ENCODE measurements at places on chromosomes 11 and 22.

GRCh38 chr11:6843670-6844069 is 1.8 kb upstream of the OR10A5 start:
- no peak for DNase-seq

- DNase-seq, result no peak
These were observed 419.8 kb upstream of the CCDC179 start for GRCh38 chr11:23280088-23280487.

GRCh38 chr22:46561435-46561905 is 24.1 kb upstream of the CELSR1 start:
- DNase-seq, result no peak

- no peak for DNase-seq
These were observed 243.1 kb downstream of the KCNA4 start for GRCh38 chr11:29773656-29774264.

GRCh38 chr22:46107753-46108563 is 42.4 kb upstream of the PPARA start:
- DNase-seq, result no peak

DNA sequence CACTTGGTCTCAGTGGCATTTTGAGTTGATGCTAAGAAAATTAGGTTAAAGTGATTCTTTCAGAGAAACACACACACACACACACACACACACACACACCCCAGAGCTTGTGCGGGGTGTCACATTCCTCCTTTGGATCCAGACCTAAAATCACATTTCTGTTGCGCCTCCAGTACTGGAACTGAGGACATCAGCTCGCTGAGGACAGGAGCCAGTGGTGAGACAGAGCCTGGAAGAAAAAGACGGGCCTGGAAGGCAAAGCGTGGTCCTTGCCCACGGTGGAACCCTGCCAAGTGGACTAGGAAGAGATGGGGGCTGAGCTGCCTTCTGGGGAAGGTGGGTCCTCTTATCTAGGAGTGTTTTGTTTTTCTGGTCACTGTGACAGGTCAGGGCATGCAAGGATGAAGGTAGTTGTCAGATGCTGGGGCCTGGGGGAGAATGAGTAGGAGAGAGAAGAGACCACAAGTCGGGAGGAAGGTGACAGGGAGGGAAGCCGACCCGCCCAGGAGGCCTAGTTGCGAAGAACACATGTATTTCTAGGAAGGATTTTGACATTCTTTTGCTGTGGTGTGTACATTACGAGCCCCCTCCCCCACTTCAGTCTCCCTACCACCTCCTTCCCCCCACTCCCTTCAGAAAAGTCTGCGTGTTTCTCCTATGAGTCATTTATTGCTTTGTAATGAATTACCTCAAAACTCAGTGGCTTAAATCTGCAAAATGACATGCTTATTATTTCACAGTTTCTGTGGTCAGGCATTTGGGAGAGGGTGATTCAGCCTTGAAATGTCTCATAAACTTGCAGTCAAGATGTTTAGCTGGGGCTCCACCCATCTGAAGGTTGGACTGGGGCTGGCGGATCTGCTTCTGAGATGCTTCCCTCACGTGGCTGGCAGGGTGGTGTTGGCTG is 4.8 kb upstream of the ELFN2 start:
- DNase-seq, result peak; percentile 38

- DNase-seq, result no peak
These were observed 7.8 kb upstream of the GAS2L1 start for GRCh38 chr22:29298641-29299040.

DNA sequence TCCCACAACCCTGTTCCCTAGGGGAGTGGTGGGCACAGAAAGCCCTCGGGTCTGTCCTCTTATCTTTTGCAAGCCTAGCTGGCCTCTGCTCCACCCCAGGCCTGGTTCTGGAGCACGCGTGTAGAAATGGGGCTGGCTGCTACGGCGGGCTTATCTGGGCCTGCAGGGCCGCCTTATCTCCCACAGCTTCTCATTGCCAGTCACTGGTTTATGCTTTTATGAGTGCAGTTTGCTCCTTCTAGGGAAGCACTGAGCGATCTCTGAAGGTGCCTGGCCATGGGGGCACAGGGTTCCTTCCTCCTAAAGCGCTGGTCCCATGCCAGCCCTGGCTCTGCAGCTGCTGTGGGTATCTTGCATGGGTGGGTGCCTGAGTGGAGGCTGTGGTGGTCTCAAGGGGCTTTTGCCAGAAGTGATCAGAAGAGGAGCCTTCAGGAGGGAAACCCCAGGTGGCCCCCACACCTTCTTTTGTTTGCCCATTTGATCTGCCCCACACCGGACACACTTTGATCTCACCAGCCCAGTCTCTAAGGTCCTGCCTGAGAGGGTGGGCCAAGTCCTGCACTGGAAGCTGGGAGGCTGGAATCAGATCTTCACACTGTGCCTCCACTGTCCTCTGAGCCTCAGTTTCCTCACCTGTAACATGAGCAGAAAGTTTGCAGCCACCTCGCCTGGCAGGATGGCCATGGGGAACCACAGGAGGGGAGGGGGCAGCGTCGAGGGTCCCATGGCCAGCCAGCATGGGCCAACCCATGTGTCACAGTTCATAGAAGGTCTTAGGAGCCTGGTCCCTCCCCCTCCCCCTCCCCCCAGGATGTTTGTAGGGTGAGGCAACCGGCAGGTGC is 86.6 kb upstream of the FGF3 start:
- DNase-seq, result no peak

DNA sequence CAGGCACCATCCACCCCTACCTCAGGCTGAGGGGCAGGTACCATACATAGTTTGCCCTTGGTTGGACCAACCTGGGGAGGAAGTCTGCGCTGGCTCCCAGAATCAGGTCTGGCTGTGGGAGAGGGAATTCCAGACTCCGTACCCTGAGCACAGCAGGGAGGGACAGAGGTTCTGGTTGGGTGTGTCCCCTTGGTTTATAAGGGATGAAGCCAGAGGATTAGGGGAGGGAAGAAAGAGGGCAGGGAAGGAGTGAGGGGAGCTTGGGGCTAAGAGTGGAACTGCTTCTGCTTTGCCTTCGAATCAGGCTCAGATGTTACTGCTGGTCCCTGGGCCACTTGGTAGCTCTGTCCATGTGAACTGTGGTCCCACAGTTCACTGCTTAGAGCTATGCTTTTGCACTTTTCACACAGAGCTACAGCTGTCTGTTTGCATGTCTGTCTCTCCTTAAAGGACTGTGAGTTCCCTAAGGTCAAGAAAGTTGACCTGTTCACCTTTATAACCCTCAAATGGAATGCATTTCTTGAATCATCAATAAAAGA is 9.2 kb downstream of the MMP20 start:
- no peak for DNase-seq

GRCh38 chr11:10481560-10482349 is 26.7 kb downstream of the AMPD3 start:
- no peak for DNase-seq

- DNase-seq, result no peak
These were observed 274.6 kb downstream of the TBC1D22A start for GRCh38 chr22:47036936-47037485.

- DNase-seq, result no peak
These were observed 237.3 kb downstream of the BRD1 start for GRCh38 chr22:49590381-49590780.

DNA sequence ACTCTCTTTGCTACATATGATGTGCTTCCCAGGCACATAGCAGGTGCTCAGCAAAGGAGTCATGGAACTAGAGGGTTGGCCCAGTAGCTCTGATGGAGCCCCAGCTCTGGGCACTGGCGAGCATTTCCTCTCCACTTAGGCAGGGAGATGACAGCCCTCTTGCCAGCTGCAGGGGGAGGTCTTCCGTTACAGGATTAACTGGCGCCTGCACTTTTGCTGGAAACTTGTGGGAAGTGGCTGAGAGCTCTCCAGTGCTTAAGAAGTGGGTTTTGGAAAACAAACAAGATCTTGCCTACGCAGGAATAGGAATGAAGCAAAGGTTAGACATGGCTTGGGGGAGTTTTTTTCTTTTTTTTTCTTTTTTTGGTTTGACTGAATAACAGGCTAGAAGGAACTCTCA is 75.5 kb downstream of the MICAL2 start:
- no peak for DNase-seq

- no peak for DNase-seq
These were observed 117.3 kb upstream of the TEAD1 start for GRCh38 chr11:12556788-12557384.

GRCh38 chr11:44782478-44782877 is 55.7 kb downstream of the TSPAN18 start:
- no peak for DNase-seq

- DNase-seq, result no peak
These were observed at the start of gene BID for GRCh38 chr22:17774206-17774925. Gene BID, minus strand, starts transcription at chr22:17774469. Its CDS starts 24,353 bp downstream, at chr22:17750116.

DNA sequence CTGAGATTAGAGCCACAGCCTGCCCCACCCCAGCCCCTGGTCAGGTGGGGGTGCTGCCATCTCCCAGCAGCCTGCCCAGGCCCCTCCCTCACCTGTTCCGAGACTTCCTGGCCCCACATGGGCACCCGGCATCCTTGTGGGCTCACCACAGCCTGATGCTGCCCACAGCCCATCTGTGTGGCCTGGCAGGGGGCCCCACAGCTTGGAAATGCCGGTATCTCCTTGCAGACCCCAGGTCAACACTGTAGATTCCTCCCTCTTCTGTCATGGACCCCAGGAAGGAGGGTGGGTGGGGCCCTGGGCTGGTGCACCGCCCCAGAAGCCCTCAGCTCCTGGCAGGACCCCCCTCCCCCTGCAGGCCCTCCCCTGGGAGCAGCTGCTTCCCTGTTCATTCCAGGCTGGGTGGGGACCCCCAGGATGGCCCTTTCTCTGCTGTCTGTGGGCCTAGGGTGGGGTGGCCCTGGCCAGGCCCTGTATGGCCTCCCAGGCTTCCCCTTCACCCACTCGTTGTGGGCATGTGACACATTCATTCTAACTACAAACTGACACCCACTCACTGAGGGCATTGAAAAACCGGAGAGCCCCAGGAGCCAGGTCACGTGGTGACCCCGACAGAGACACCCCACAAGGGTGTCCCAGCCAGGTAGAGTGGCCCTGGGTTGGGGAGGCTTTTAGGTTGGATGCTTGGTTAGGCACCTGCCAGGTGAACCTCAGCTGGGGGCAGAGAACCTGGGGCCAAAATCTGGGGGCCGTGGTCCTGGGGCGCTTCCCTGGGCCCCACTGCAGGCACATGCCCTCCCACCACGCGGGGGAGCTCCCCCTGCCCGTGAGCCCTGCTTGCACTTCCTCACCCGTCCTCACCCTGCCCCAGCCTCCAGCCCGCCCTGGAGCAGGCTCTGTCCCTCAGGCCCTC is 44.1 kb upstream of the CCDC188 start:
- no peak for DNase-seq

DNA sequence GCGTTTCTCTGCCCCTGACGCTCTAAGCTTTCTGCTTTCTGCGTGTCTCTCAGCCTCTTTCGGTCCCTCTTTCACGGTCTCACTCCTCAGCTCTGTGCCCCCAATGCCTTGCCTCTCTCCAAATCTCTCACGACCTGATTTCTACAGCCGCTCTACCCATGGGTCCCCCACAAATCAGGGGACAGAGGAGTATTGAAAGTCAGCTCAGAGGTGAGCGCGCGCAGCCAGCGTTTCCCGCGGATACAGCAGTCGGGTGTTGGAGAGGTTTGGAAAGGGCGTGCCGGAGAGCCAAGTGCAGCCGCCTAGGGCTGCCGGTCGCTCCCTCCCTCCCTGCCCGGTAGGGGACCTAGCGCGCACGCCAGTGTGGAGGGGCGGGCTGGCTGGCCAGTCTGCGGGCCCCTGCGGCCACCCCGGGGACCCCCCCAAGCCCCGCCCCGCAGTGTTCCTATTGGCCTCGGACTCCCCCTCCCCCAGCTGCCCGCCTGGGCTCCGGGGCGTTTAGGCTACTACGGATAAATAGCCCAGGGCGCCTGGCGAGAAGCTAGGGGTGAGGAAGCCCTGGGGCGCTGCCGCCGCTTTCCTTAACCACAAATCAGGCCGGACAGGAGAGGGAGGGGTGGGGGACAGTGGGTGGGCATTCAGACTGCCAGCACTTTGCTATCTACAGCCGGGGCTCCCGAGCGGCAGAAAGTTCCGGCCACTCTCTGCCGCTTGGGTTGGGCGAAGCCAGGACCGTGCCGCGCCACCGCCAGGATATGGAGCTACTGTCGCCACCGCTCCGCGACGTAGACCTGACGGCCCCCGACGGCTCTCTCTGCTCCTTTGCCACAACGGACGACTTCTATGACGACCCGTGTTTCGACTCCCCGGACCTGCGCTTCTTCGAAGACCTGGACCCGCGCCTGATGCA is at the start of gene MYOD1:
Gene MYOD1 (plus strand): TSS at position 544 of the 910 bp plus-strand sequence. CDS start 212 bp downstream, at position 756.
- no peak for DNase-seq

- DNase-seq, result no peak
These were observed 13.6 kb downstream of the ADM start for GRCh38 chr11:10318527-10318802.

DNA sequence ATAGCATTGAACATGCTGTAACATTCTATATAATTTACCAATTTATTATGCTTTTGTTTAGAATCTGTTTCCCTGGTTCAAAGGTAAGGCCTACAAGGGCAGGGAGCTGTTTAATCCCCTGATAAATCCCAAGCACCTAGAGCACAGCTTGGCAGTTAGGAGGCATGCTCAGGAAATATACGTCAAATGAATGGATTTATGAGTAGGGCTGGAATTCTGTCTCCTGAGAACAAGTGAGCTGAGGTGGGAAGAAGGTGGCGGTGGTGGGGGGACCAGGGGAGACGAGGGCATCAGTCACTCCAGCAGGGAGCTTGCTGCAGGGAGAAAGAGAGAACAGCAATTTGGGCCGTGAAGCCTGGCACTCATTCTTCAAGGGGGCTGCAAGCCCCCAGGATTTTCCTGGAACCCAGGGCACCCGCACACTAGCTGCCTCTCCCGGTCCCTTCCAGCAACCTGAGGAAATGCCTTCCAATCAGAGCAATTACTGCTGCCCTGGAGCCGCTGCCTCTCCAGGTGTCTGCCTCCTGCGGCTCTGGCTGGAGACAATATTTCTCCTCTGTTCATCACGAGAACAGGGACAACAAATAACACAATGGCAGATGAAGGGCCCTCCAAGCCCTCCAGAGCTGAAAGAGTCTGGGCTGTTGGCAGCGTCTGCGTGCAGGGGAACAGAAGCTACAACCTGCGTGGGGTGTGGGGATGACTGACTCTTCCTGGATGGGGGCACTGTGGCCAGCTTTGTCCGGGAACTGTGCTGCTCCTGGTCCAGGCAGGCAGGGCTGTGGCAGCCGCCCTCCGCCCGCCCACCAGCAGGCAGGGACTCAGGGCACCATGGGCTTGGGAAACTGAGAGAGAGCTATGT is 233.4 kb downstream of the ST3GAL4 start:
- DNase-seq, result no peak

DNA sequence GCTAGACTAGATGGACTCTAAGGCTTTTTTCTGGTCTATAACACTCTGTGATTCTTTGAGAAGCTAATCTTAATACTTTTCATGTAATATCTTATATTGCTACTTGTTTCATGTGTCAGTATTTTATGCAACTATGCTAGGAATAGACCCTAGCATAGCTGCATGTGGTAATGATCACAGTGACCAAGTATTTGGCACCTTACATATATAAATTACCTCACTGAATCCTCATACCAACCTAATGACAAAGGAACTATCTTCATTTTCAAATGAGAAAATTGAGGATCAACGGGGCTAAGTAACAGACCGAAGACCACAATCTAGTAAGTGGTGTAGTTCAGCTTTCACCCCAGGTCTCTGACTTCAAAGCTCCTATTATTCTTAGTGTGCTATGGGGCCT is 327.3 kb upstream of the PITPNB start:
- no peak for DNase-seq
